ENCODE measurements at places on chromosomes 16 and 17.

DNA sequence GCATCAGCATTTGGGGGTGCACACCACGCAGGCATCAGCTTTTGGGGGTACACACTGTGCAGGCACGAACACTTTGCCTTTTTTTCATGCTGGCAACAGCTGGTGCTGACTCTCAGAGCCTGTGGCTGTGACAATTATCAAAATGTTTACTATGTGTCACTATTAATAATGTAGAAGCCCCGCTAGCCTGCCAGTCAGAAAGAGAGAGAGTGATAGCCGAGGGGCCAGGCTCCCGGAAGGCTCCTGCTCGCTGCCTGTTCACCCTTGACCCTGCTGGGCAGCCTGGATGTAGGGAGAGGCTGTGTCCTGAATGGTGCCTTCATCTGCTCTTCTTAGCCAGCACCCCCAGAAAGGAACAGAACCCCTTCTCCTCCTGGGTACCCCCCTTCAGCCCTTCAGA lies 61.9 kb downstream of the SDK2 start:
- no peak for DNase-seq

GRCh38 chr16:15874745-15875314 lies 13.6 kb downstream of the CEP20 start:
- DNase-seq: no peak

DNA sequence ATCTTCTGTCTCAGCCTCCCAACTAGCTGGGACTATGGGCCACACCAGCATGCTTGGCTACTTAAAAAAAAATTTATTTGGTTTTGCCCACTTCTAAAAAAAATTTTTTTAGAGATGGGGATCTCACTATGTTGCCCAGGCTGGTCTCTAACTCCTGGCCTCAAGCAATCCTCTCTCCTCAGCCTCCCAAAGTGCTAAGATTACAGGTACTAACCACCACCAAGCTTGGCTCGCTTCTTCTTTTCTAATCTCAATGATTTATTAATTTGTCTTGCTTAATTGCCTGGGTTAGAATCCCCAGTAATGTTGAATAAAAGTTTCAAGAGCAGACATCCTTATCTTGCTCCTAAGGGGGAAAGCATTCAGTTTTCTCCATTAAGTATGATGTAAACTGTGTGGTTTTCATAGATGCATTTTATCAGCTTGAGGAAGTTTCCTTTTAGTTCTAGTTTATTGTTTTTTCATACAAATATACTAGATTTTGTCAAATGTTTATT lies 65.8 kb upstream of the NACA2 start:
- DNase-seq: no peak

DNA sequence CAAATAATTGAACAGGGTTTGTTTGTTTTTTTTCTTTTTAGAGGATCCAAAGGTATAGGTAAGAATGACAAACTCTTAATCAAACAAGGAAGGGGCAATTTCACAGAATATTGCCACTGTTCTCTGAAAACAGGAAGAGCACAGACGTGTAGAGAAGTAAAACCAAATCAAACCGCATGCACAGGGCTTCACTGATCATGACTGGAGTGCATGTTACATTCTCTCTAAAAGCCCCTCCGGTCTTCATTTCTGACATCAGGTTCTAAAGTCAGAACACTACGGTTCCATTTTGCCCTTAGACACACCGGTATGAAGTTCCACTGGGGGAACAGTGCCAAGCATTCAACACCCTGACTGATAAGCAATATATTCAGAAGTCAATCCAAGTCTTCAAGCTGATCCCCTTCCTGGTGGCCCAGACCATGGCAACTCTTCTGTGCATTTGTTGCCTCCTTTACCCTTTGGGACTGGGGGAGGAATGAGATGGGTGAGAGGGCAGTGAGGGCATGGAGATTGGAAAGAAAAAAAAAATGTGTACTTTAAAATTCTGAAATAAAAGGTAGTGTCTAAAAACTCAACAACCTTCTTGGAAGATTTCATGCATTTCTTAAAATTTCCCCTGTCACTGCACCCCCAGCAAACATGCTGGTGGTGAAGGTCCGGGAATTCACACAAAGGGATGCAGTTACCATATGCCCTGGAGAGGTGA lies 1.4 kb downstream of the MMD start:
- DNase-seq: no peak

DNA sequence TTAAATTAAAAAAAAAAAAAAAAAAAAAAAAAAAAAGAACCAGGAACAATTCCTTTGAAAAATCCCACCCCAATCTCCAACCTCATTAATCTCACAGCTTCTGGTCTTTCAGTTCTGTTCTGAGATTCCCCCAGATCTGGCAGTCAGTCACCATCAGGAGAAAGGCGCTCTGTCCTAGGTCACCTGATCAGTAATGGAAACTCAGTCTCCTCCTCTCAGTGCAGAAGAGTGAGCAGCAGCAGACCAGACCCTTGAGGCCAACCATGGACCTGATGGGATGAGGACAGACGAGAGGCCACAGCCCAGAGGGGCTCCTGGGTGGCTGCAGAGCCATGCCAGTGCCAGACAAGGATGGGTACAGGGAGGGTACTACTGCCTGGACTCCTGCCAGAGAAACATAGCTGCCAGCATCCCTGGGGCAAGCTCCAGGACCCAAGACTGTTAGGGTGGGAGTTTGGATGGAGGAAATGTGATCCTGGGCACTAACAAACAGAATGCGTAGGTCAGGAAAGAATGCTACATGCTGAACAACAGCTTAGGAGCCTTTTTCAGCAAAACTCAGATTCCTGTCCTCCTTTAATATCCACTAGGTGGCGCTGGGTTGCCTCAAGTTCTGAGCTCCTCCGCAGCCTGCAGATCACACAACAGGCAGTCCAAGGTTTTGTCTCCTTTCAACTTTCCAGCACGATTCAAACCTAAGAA lies 28.7 kb downstream of the MPG start:
- DNase-seq: peak; percentile 23

GRCh38 chr17:39098588-39098987 lies 52.8 kb downstream of the PLXDC1 start:
- no peak for DNase-seq

DNA sequence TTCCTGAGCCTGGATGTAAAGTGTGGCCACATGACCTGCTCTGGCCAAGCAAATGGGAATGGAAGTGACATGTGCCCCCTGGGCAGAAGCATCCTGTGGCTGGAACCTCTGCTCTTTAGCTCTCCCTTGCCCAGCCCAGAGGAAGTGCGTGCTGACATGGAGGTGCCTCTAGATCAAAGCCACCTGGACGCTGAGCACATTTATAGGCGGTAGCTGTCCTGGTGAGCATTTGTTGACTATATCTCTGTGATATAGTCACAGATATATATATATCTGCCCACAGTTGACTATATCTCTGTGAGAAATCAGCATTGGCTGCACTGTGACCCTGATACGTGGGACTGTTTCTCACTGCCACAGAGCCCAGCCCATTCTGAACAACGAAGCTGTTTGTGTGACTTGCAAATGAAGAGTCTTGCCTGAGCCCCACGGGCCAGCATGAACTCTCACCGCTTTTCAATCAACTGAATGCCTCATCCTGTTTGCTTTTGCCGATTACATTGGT lies 118.8 kb downstream of the C16orf95 start:
- DNase-seq: no peak

DNA sequence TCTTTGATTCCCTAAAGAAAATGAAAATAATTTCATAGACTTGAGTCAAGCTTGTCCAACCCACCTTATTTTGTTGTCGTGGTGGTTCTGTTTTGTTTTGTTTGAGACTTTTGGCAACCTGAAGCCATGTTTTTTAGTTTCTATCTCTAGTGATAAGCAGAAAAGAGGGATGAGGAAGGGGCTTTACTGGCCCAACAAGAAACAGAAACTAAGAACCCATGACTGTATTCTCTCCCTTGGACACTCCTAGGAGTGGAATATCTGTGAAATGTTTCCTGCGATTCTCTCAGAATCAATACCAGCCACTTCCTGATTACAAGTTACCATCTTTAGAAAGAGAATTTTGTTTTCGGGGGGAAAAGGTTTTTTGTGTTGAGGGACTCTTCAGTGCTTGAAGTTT lies 207.5 kb downstream of the PRKCA start:
- DNase-seq: no peak

Data from stimulated activated CD4-positive, alpha-beta T cell treated with anti-CD3 and anti-CD28 coated beads, Interleukin-1b, Interleukin-23, amount 100 ng/mL, for 1 hour (primary cell).